ENCODE measurements at places on chromosomes 3 and 15. TPM values are rescaled to one million over a fixed set of nuclear protein-coding genes. Genes with fewer than 3 reads are reported as not detected.

- no peaks in the 10 kb centered on the region for H3K4me1 ChIP-seq
- no peaks in the 10 kb centered on the region for H3K27me3 ChIP-seq
- no peak overlapping the region for H3K4me3 ChIP-seq
- DNase-seq, result no peak
- H3K36me3 ChIP-seq, result peaks cover 35% of the 10 kb centered on the region
- H3K27ac ChIP-seq, result peak overlapping the region; percentile 39
These were observed 19.8 kb downstream of the RARRES1 start for GRCh38 chr3:158712443-158712842.

GRCh38 chr3:19711160-19711782, 222.7 kb downstream of the EFHB start:
- no peak overlapping the region for H3K27ac ChIP-seq
- DNase-seq, result no peak
- no peaks in the 10 kb centered on the region for H3K4me1 ChIP-seq
- H3K4me3 ChIP-seq, result no peak overlapping the region
- no peaks in the 10 kb centered on the region for H3K27me3 ChIP-seq

GRCh38 chr3:44476181-44476611, 1.3 kb downstream of the ZNF445 start:
- H3K4me3 ChIP-seq, result peak overlapping the region; percentile 48
- DNase-seq, result no peak
- H3K36me3 ChIP-seq, result no peaks in the 10 kb centered on the region

GRCh38 chr3:117355566-117355965, 646.0 kb downstream of the TUSC7 start:
- H3K4me3 ChIP-seq, result no peak overlapping the region
- H3K27ac ChIP-seq, result no peak overlapping the region
- H3K4me1 ChIP-seq, result no peaks in the 10 kb centered on the region
- no peak for DNase-seq
- H3K27me3 ChIP-seq, result no peaks in the 10 kb centered on the region

GRCh38 chr3:182234881-182235280, 523.2 kb downstream of the SOX2 start:
- no peak for DNase-seq
- no peaks in the 10 kb centered on the region for H3K4me1 ChIP-seq
- H3K4me3 ChIP-seq, result no peak overlapping the region
- H3K27ac ChIP-seq, result no peak overlapping the region

DNA sequence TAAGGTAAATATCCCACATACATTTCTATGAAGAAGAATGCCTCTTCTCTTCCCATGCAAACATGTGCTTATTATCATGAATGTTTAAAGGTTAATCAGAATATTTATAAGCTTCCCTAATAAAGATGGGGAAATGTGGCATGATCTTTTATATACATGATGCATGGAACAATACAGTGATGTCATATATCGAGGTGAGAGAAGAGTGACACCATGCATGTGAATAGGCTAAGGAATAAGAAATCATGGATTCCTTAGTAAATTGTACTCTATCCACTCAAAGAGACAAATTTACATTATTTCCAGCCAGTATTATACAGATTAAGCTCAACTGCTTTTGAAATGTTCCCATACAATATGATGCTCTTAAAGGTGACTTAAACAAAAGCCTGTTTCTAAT, 1035.3 kb downstream of the ROBO1 start:
- H3K27ac ChIP-seq, result no peak overlapping the region
- DNase-seq, result no peak
- H3K4me1 ChIP-seq, result no peaks in the 10 kb centered on the region
- H3K27me3 ChIP-seq, result no peaks in the 10 kb centered on the region
- H3K4me3 ChIP-seq, result no peak overlapping the region
- no peaks in the 10 kb centered on the region for H3K36me3 ChIP-seq

GRCh38 chr3:129534428-129535027, 6.1 kb downstream of the RHO start:
- peaks cover 5% of the 10 kb centered on the region for H3K4me1 ChIP-seq
- H3K27ac ChIP-seq, result no peak overlapping the region
- no peak for DNase-seq
- no peaks in the 10 kb centered on the region for H3K36me3 ChIP-seq

- no peak for DNase-seq
- no peak overlapping the region for H3K4me3 ChIP-seq
- peaks cover 4% of the 10 kb centered on the region for H3K4me1 ChIP-seq
- no peaks in the 10 kb centered on the region for H3K27me3 ChIP-seq
- peak overlapping the region; percentile 12 for H3K27ac ChIP-seq
- no peaks in the 10 kb centered on the region for H3K36me3 ChIP-seq
These were observed 5.0 kb upstream of the CCR9 start for GRCh38 chr3:45881078-45882022.

GRCh38 chr15:29770796-29771195, 51.5 kb downstream of the TJP1 start:
- no peaks in the 10 kb centered on the region for H3K27me3 ChIP-seq
- H3K4me1 ChIP-seq, result no peaks in the 10 kb centered on the region
- no peak overlapping the region for H3K4me3 ChIP-seq
- H3K36me3 ChIP-seq, result no peaks in the 10 kb centered on the region
- DNase-seq, result no peak

DNA sequence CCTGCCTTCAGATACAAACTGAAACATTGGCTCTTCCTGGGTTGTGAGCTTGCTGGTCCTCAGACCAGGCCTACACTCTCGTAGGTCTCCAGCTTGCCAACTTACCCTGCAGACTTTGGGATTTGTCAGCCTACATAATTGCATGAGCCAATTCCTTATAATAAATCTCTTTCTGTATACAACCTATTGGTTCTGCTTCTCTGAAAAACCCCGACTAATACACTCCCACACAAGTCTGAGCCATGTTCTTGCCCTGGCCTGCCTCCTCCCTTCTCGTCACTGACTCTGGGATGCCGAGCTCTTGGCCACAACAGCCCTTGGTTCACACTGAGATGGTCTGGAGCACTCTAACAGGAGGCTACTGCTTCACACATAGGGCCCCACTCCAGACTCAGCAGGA, 9.5 kb downstream of the CYP19A1 start:
- no peak overlapping the region for H3K27ac ChIP-seq
- no peak for DNase-seq
- no peaks in the 10 kb centered on the region for H3K36me3 ChIP-seq
- H3K4me1 ChIP-seq, result peaks cover 1% of the 10 kb centered on the region
- H3K4me3 ChIP-seq, result no peak overlapping the region
- H3K27me3 ChIP-seq, result peaks cover 22% of the 10 kb centered on the region

DNA sequence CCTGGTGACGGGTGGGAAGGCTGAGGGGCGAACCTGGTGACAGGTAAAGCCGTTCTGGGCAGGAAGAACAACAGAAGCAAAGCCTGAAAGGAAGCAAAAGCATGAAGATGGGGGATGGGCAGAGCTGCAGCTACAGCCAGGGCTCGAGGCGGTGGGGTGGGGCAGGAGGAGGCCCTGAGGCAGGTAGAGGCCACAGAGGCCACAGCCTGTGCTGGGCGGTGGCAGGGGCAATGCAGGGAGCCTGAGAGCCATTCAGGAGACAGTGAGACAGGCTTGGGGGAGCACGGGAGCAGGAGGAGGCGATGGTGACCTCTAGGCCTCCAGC, 8.2 kb downstream of the PCSK6 start:
- DNase-seq, result no peak
- no peaks in the 10 kb centered on the region for H3K36me3 ChIP-seq
- no peaks in the 10 kb centered on the region for H3K4me1 ChIP-seq
- H3K4me3 ChIP-seq, result no peak overlapping the region
- H3K27ac ChIP-seq, result peak overlapping the region; percentile 27

DNA sequence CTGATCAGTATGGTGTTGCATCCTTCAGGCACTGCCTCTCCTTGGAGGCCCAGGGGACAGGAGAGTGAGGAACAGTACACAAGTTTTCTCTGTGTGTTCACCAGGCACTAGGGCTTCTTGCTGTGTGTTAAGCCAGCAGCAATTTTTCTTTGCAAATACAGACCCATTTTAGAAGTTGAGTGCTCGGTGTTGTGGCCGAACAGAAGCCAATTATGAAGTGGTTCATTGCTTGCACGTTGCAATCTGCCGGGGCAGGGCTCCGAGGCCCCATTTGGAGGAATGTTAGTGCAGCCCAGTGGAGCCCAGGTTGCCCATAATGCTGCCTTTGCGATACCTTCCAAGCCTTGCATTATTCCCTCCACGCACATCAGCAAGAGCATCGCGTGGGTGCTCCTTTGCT, 51.0 kb downstream of the EPHB1 start:
- no peaks in the 10 kb centered on the region for H3K27me3 ChIP-seq
- H3K27ac ChIP-seq, result no peak overlapping the region
- H3K36me3 ChIP-seq, result no peaks in the 10 kb centered on the region
- no peak overlapping the region for H3K4me3 ChIP-seq

GRCh38 chr15:36769098-36769497, 189.7 kb downstream of the CDIN1 start:
- no peaks in the 10 kb centered on the region for H3K4me1 ChIP-seq
- H3K4me3 ChIP-seq, result no peak overlapping the region
- no peaks in the 10 kb centered on the region for H3K36me3 ChIP-seq
- no peaks in the 10 kb centered on the region for H3K27me3 ChIP-seq

DNA sequence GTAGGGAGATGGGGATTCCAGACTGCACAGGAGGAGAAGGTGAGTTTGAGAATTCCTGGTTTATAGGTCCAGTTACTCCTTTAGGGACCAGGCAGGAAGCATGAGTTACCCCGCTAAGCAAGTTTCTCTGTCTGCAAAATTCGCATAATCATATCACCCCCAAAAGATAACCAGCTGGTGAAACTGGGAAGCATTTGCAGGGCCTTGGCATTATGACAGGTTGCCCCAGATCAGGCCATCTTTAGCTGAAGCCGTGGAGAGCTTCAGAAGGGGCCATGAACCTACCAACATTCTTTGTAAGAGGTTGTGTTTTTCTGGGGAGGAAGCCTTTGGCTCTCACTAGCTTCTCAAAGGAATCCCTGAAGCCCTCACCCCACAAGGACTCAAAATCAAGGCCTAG, 29.4 kb downstream of the ATP2B2 start:
- no peaks in the 10 kb centered on the region for H3K36me3 ChIP-seq
- no peak for DNase-seq
- H3K27me3 ChIP-seq, result peaks cover 16% of the 10 kb centered on the region
- no peak overlapping the region for H3K4me3 ChIP-seq
- no peak overlapping the region for H3K27ac ChIP-seq

GRCh38 chr3:37591116-37591781, 270.4 kb upstream of the CTDSPL start:
- no peaks in the 10 kb centered on the region for H3K27me3 ChIP-seq
- peak overlapping the region; percentile 66 for H3K27ac ChIP-seq
- H3K4me3 ChIP-seq, result no peak overlapping the region
- peaks cover 38% of the 10 kb centered on the region for H3K4me1 ChIP-seq
- no peaks in the 10 kb centered on the region for H3K36me3 ChIP-seq

DNA sequence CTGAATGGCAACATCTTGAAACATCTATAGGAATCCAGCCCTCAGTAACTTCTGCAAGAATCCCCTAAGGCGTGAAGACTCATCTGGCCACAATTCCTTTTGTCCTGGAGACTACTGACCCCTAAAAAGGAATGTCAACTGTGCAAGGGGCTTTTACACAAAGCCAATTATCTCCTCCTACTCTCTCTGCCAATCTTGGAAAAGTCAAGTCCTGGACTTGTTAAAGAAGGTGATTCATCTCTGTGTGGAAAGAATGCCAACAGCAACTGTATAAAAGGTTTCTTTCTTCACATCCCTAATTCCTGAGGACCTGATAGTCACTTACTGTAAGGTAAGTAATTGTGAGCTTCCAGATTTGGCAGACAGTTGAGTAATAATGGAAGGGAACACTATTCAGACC, 22.3 kb downstream of the THRB start:
- no peak for DNase-seq
- H3K27me3 ChIP-seq, result no peaks in the 10 kb centered on the region
- H3K4me1 ChIP-seq, result no peaks in the 10 kb centered on the region
- no peak overlapping the region for H3K27ac ChIP-seq

DNA sequence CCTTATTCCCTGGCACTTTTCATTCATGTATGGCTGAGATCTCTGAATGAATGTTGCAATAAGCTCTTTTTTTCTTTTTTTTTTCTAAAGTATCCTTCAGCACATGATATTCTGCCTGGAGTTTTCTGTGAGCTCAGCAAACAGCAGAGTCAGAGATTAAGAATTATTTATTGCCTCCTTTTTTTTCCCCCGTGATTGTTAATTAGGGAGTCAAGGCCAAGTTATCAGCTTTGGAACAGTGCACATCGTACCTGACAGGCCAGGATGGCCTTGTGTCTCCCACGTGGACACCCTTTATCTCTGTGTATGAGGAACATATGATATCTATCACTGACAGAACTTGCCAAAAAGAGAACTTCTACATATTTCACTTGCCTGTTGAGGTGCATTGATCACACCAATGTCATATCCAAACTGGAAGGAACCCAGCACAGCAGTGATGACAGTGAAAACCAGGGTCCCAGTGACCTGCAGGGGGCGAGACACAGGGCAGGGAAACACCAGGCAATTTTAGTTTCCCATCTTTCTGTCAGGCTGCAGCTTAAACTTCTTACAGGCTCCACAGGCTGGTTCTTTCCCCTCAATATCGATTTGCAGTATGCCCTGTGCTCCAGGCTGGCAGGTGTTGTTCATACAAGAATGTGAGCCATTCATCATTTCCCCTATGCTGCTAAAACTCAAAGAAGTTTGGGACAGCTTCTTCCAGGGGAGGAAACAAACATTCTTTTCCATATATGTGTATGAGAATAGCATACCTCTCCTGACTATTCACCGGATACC, 8.2 kb downstream of the SLC2A2 start:
- no peak overlapping the region for H3K27ac ChIP-seq
- H3K4me1 ChIP-seq, result no peaks in the 10 kb centered on the region
- H3K36me3 ChIP-seq, result no peaks in the 10 kb centered on the region
- H3K27me3 ChIP-seq, result peaks cover 4% of the 10 kb centered on the region

DNA sequence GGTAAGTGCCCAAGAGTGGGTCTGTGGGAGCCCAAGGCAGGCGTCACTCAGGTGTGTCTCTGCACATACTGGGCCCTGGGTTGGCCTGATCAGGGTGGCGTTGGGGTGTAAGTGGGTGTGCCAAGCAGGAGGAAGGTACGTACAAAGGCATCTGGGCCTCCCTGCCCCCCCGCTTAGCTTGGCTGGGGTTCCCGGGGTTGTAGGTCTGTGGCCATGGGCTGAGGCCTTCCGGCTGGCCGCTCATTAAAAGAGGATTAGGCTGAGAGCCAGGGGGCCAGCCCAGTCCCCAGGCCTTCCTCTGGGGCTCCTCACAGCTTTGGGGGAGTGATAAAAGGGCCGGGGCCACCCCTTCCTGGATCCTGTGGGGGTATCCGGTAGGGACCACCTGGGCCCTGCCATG, 13.3 kb downstream of the SEMA3F start:
- H3K4me1 ChIP-seq, result peaks cover 22% of the 10 kb centered on the region
- no peaks in the 10 kb centered on the region for H3K27me3 ChIP-seq
- no peak overlapping the region for H3K4me3 ChIP-seq
- peak overlapping the region; percentile 60 for H3K27ac ChIP-seq
- DNase-seq, result peak; percentile 84
- no peaks in the 10 kb centered on the region for H3K36me3 ChIP-seq

DNA sequence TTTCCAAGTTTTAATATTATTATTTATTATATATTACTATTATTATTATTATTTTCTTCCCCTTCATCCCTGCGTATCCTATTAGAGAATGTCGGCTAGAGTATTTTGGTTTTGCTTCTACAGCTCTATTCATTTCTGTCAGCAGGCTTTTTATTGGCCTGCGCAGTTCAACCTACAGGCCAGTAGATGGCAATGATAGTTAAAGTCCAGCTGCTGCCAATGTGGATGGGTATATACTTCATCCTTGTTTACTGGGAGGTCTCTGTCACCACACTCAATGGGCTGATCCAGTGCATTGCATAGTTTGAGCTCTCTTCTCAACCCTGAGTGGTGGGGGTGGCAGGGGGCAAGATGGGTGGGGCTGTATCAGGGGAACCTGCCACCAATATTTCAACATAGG, 799.8 kb downstream of the NSUN3 start:
- H3K27me3 ChIP-seq, result no peaks in the 10 kb centered on the region
- H3K4me1 ChIP-seq, result no peaks in the 10 kb centered on the region
- no peaks in the 10 kb centered on the region for H3K36me3 ChIP-seq
- no peak overlapping the region for H3K4me3 ChIP-seq

Gene SPINK8
- not detected for total RNA-seq

Gene KNG1
- not detected for total RNA-seq

Gene KCNAB1
- total RNA-seq, result 4.0 TPM

Gene RTP3
- total RNA-seq, result not detected

Gene FAM227B
- total RNA-seq, result 5.3 TPM

Gene SUSD5
- 1.6 TPM for total RNA-seq

Gene TGM4
- total RNA-seq, result not detected
